ENCODE measurements at places on chromosomes 7 and 10.
A peak's percentile ranks its signal among the peaks of the same experiment; 100 is the strongest.

- DNase-seq = no peak
Observed at GRCh38 chr7:158672975-158673374, 31.6 kb downstream of the NCAPG2 start.

GRCh38 chr7:21923658-21924057 lies 22.0 kb downstream of the CDCA7L start:
- no peak for DNase-seq

- no peak for DNase-seq
Observed at GRCh38 chr7:156558198-156558597, 82.4 kb upstream of the RNF32 start.

DNA sequence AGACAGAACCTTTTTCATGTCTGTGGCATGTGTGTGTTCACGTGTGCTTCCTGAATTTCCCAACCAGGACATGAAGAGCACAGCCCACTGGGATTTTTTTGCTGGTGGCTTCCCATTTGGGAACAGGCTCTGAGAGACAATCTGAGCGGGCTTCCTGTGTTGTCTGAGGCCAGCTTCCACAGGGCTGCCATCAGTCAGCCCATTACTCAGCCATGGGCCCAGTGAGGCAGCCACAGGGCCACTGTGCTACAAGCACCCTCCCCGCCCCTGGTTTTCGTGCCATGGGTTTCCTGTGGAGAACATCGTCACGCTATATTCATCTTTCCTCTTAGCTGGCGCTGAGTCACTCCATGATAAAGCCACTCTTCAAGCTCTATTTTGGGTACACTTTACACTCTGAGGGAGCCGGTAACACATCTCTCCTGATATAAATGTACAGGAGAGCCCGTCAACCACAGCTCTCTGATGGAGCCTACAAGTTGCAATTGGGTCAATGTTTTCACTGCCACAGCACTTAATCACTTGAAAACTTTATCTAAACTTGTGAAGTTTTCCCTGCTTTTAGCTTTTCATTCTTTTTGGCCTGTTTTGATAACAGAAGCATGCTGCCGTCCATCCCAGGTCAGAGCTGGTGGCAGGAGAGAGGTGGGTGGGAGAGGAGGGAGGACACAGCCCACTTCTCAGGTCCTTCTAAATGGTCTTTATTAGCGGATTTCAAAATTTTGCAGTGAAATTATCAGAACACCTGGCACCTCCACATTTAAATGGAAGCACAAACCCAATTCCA lies 96.9 kb downstream of the HIPK2 start:
- DNase-seq = no peak

GRCh38 chr10:132961420-132961786 lies 19.0 kb upstream of the CFAP46 start:
- DNase-seq = no peak

- DNase-seq = no peak
Observed at GRCh38 chr10:127886371-127887051, 6.2 kb downstream of the CLRN3 start.

DNA sequence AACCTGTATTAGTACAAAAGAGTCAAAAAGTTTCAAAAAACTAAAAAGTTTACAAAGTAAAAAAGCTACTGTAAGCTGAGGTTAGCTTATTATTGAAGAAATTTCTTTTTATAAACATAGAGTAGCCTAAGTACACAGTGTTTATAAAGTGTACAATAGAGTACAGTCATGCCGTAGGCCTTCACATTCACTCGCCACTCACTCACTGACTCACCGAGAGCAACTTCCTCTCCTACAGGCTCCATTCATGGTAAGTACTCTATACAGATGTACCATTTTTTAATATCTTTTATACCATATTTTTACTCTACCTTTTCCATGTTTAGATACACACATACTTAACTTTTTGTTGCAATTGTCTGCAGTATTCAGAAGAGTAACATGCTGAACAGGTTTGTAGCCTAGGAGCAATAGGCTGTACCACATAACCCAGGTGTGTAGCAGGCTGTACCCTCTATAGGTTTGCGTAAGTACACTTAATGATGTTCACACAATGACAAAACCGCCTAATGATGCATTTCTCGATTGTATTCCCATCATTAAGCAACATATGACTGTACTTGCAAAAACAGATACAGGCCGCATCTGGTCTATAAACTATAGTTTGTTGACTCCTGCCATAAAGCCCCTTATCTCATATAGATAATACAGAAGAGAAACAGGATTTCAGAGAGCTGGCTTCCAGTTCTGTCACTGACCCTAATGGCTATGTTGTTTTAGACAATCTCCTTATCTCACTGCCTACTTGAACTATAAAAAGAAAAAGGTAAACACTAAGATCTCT lies 438.8 kb downstream of the HTR7 start:
- no peak for DNase-seq

DNA sequence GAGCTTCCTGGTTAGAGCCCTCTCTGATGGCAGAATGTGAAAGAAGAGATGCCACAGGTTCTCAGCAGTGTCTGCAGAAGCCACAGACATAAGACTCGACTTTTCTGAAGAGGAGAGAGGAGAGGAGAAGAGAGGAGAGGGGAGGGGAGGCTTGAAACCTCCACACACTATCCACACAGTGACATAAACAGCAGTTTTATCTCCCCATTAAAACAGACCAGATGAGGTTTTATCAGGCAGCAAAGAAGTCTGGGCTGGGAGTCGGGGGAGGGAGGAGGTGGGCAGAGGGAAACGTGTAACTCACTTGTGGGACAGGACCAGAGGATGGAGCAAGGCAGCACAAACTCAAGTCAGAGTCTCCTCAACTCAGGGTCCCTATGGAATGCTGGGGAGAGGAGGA lies 76.5 kb downstream of the XPNPEP1 start:
- DNase-seq = no peak

DNA sequence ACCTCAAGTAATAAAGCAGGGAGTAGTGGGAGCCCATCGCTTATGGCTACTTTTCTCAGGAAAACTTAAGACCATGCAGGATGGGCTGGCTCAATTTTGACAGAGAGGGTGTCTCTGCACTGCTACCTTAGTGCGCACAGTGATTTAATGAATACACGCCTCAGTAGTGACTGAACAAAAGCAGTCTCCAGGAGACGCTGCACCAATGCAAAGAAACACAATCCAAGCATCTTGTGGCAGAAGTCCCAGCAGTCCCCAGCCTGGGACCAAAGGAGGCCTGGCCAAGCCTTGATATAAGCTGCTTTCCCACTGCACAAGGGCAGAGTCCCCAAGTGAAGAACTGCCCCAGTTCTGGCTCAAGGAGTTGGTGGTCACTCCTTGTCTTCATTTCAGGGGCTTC lies 368.9 kb downstream of the KCNMA1 start:
- DNase-seq = no peak

DNA sequence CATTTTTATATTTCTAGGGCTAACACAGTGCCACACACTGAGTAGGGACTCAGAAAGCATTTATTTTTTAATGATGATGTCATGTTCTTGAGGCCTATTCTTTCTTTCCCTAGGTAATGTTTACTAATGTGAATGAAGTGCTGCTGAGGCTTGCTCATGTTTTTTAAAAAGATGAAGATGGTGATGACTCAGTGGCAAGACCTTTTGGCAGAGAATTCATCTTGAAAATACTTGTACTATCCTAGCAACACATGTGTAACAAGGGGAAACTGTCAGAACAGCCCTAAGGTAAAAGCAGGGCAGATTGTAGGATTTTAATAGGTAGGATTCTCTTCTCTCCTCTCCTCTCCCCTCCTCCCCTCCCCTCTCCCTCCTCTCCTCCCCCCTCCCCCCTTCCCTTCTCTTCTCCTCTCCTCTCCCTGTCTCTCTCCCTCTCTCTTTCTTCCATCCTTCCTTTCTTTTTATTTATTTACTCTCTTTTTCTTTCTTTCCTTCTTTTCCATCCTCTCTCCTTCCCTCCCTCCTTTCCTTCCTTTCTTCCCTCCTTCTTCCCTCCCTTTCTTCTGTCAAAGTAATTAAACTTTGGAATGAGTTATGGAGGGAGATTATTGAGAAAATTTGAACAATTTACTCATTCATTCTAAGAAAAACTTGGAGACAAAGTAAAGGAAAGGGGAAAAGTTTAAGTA lies 75.3 kb downstream of the ZNF92 start:
- DNase-seq = no peak

DNA sequence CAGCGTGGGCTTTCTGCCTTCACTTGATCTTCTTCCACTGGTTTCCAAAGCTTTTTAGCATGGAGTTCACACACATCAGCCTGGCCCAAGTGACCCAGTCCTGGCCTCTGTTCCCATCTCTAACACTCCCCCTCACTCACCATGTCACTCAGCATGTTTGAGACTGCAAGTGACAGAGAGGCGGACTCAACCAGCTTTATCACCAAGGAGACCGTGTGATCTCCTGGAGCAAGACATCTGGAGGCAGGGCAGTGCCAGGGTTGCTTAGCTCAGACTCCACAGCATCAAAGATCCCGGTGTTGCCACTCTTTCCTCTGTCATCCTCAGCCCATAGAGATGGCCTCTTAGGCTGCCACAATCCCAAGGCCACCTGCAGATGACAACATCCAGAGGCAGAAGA lies 39.4 kb downstream of the FAM241B start:
- DNase-seq = no peak

- no peak for DNase-seq
Observed at GRCh38 chr7:46486256-46487206, 565.5 kb upstream of the IGFBP3 start.

DNA sequence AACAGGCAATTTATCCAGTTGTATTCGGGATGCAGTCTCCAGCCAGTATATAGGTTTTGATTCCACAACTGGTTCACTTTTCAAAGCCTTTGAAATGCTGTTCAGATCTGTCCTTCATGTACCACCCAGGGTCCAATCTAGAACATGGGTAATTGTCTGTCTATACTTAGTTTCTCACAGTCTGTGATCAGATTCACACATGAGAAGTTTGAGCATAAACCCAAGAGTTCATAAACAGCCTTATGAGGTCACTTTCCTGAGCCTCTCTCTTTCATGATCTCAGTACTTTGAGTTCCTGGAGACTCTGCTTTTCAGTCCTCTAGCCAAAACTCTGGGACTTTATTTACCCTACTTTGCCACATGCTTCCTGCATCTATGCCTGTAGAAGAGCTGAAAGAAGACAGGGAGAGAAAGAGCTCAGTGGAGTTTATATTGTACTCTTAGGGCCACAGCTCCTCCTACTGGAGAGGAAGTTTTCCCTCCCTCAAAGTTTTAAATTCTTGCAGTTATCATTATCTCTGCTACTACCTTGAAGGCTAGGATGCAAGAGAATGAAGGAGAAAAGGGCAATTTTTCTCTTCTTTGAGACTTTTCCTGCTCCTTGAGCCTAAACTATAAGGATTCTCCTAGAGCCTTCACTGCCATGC lies 172.0 kb downstream of the ZEB1 start:
- peak; percentile 15 for DNase-seq

GRCh38 chr7:111413739-111414138 lies 148.6 kb downstream of the IMMP2L start:
- no peak for DNase-seq

- DNase-seq = no peak
Observed at GRCh38 chr7:130894146-130894908, 160.3 kb upstream of the KLF14 start.

- DNase-seq = no peak
Observed at GRCh38 chr10:32961895-32962369, 3.9 kb upstream of the ITGB1 start.

DNA sequence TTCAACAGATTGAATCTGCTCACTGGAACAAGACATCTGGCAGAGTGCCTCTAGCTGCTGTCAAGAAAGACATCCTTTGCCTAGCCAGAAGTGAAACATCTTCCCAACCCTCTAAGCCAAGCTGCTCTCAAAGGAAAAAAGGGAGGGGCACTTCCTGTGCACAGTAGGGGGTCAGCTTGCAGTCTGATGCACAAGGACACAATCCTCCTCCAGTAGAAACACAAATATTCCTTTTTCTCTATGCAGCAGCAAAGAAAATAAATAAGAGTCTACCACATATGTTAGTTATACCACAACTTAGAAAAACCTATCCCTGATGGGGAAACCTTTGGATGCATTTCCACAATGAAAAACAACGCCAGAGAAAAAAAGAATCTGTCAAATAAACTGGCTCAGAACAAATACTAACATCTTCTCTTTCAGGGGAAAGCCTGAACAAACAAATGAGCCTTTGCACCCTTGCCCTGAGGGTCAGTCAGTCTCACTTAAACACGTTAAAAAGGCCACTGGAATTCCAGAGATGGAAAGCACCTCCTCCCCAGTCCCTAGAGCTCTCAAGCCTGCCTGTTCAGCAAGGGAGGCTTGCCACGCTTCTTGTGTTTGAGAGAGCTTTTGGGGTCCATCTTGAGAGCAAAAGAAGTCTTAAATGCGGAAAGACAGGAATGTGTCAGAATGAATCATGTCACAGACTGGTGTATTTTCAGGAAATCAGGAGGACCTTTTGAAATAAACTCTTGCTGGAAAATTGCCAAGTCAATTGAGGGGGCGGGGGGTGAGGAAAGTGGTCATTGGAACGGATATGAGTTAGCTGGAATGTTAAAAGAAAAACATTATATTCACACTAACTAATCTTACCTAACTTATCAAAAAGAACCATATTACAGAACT lies 7.5 kb downstream of the LAMB1 start:
- DNase-seq = peak; percentile 24

Data from nephron progenitor cell (in vitro differentiated cells).